ENCODE measurements at places on chromosomes 3 and 15.
A peak's percentile ranks its signal among the peaks of the same experiment; 100 is the strongest.

GRCh38 chr3:29644261-29644660 lies 363.4 kb downstream of the RBMS3 start:
- DNase-seq = no peak

- DNase-seq = no peak
Observed at GRCh38 chr3:98739266-98739665, 23.9 kb upstream of the ST3GAL6 start.

DNA sequence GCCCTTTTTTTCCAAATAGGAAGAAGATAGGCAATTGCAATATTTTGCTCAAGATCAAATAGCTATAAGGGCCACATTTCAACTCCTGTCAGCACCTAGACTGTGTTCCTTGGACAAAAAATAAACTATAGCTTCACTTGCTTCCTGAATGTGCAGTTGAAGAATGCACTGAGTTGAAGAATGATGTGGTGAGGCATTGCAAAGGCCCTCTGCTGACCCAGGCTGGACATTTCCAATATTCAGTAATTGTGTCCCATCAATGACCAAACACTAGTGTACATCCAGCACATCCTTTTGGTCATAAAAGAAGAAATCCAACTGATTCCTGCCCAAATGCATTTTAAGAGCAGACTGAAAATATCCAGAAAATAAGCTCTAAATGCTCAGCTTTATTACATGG lies 424.8 kb upstream of the TGFBR2 start:
- DNase-seq = no peak

- DNase-seq = no peak
Observed at GRCh38 chr3:136819731-136820679, 1.1 kb downstream of the SLC35G2 start.

DNA sequence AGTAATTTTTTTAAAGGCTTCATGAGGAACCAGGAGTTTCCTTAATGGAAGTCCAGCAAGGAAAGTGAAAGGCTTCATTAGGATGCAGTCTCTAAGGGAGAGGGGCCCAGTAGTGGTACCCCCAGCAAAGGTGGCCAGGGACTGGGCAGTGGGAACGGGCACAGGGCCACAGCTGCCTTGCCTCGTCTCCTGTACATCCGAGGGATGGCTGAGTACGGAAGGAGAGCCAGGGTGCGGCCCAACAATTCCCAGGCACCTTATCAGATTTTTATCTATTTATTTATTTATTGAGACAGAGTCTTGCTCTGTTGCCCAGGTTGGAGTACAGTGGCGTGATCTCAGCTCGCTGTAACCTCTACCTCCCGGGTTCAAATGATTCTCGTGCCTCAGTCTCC lies 14.5 kb downstream of the SEMA3G start:
- no peak for DNase-seq

DNA sequence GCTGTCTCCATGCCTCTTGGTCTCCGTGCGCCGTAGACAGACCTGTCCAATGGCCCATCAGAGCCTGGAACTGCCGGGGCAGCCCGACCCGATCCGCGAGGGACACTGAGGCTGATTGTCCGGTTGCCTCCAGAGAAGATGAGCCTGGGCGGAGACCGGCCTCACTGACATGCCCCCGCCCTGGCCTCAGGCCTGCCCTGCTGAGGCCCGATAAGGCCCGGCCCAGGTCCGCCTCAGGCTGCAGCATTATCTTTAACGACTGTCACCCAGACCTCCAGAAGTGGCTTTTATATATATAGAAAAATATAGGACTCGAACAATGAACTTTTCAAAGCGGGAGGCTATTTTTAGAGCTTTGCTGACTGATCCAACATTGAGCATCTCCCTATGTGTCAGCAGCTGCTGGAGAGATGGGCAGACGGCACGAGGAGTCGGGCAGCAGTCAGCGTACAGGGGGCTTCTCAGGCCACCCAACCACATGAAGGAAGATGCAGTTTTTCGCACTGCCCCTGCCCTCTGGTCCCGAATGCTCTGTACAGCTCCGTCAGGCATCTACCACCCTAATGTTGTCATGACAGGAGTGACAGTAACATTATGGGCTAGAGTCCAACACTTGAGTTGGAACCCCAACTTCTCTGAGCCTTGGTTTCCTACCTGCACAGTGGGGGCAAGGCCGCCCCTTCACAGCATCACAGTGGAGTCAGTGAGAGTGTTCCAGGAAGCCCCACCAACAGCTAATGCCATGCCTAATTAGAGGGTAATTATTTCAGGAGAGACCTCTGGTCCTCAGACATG lies 112.0 kb upstream of the RPL32 start:
- no peak for DNase-seq

GRCh38 chr3:140342668-140343067 lies 335.2 kb upstream of the TRIM42 start:
- no peak for DNase-seq

DNA sequence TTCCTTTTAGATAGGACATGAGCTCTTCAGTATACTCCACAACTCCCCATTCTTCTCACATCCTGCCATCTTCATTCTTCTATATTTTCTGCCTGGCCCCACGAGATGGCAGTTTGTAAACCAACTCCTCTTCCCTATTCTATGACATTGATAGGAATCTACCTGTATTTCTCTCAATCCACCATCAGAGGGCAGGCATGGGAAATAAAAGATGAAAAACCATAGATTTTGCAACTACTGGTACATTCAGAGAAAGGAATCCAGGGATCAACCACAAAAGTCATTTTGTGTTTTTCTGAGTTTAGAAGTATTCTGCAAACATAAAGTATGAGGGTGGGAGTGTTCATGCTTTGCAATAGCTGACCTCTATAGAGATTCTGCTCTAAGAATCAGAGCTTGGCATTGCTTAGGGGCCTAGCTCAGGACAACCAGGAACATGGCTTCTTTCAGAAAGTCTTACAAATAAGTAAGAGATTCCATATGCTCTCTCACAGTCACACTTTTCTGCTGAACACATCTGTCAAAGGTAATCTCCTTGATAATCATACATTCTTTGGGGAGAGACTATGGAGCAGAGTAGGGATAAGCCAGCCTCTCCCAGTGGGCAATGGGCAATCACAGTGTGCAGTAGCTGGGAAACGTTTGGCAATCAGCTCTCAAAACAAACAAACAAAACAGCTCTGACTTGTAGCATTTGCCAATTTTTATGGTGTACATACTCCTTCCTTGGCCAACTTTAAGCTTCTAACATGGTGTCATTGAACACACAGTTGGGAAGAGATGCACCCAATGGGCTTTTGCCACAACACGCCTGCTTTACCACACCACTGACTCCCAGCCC lies 43.1 kb upstream of the SLC25A36 start:
- no peak for DNase-seq

DNA sequence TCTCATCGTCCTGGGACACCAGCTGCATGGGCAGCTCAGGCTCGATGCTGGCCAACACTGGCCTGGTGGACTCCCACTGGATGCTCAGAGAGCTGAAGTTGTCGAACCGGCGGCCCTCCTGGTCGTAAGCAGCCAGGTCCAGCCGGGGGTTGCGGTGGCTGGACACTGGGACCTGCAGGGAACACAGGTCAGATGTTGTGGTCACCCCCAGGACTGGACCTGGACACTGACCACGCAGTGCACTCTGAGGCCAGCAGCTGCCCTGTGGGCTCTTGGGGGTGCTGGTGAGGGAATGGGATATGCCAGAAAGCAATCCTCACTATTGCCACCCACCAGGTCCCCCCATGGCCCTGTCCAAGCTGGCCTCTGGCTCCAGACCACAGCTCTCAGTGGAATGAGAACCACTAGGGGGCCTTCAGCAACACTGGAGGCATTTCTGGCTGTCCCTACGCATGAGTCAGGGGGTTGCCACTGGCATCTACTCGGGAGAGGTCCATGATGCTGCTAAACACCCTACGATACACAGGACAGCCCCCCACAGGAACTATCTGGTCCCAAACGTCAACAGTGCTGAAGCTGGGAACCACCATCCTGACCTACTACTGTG lies 66.1 kb downstream of the NUP210 start:
- no peak for DNase-seq

DNA sequence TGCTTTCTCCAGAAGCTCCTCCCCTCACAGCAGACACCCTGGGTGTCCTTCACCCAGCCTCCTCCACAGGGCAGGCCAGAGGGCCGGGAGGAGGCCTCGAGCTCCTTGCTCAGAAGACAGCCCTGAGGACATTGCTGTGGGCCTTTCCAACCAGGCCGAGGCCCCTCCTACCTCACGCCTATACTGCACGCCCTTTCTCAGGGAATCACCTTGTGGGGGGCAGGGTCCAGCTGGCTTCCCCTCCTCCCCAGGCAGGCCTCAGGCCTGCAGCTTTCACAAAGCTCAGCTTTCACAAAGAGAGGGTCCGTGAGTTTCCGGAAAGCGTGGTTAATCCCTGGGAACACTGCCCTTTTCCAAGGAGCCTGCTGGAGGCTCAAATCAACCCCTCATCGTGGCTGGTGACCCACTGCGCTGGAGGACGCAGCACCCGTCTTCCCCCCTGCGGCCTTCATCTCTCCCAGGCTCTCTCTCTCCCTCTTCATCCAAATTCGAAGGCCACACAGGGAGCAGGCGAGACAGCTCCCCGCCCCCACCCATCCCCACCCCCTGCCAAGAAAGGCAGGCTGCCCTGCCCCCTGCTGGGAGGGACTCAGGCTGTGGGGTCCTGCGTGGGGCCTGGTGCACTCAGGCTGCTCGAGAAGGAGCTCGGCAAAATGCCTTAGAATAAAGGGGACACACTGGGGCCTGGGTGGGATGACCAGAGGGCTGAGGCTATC lies 79.4 kb downstream of the OCA2 start:
- no peak for DNase-seq

DNA sequence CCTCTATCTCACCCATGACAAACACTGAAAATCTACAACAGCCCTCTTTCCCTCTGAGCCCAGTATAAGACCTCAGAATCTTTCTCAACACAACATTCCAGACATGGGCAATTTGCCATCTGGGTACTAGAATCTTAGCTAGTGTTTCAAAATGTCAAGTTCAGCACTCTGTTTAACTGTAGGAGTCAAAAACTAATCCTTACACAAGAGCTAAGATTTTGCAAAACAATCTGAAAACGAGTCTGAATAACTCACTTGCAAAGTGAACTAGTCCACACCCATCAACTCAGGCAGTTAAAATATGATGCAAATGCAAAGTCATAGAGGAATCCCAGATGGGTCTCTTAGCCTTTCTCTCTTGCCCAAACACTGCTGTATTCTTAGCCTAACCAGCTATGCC lies 67.8 kb downstream of the GPR176 start:
- DNase-seq = no peak

GRCh38 chr3:153768561-153769469 lies 352.4 kb upstream of the ARHGEF26 start:
- DNase-seq = peak; percentile 18

- no peak for DNase-seq
Observed at GRCh38 chr3:186067360-186068242, 41.3 kb downstream of the ETV5 start.

DNA sequence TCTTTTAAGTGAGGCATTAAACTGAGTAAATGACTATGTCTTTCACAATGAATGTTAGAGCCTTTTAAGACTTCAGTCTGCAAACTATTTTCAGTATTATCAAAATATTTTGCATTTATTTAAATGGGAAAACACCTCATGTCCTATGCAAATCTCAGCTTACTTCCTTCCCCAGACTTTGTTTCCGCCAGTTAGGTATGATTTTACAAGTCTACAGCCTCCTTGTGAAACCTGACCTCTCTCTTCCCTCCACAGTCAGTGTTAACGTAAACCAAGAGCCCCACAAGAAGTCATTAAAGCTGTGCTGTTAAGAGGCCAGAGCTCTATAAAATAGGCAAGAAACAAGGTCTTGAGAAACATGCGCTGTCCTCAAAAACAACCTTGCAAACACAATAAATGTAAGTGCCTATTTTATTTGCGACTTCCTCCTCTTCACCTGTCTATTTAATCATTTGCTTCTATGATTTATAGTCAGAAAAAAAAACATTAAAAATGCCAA lies 48.3 kb downstream of the PRTG start:
- no peak for DNase-seq

- DNase-seq = no peak
Observed at GRCh38 chr3:182567700-182568099, 225.6 kb upstream of the ATP11B start.

GRCh38 chr15:69843276-69843899 lies 254.3 kb downstream of the TLE3 start:
- no peak for DNase-seq

GRCh38 chr3:153111016-153111415 lies 51.0 kb upstream of the RAP2B start:
- DNase-seq = no peak

- no peak for DNase-seq
Observed at GRCh38 chr15:94021621-94022320, 209.6 kb upstream of the MCTP2 start.

GRCh38 chr3:196044513-196044912 lies 37.4 kb downstream of the TFRC start:
- DNase-seq = no peak

- no peak for DNase-seq
Observed at GRCh38 chr15:80609512-80609946, 85.6 kb upstream of the ABHD17C start.

- DNase-seq = no peak
Observed at GRCh38 chr3:18420555-18420954, 4.6 kb downstream of the SATB1 start.

Data from stimulated activated CD4-positive, alpha-beta T cell treated with anti-CD3 and anti-CD28 coated beads, TNF-alpha, amount 100 ng/mL, for 24 hours (primary cell).